ENCODE measurements at places on chromosomes 4 and X.

- DNase-seq, result no peak
Observed at GRCh38 chr4:159290321-159291030, 187.6 kb downstream of the RAPGEF2 start.

GRCh38 chr4:25769251-25769650, 93.5 kb downstream of the SEL1L3 start:
- no peak for DNase-seq

GRCh38 chrX:130091980-130092522, 18.2 kb downstream of the ELF4 start:
- DNase-seq, result peak; percentile 93

- DNase-seq, result no peak
Observed at GRCh38 chr4:66750273-66750672, 795.0 kb downstream of the CENPC start.

DNA sequence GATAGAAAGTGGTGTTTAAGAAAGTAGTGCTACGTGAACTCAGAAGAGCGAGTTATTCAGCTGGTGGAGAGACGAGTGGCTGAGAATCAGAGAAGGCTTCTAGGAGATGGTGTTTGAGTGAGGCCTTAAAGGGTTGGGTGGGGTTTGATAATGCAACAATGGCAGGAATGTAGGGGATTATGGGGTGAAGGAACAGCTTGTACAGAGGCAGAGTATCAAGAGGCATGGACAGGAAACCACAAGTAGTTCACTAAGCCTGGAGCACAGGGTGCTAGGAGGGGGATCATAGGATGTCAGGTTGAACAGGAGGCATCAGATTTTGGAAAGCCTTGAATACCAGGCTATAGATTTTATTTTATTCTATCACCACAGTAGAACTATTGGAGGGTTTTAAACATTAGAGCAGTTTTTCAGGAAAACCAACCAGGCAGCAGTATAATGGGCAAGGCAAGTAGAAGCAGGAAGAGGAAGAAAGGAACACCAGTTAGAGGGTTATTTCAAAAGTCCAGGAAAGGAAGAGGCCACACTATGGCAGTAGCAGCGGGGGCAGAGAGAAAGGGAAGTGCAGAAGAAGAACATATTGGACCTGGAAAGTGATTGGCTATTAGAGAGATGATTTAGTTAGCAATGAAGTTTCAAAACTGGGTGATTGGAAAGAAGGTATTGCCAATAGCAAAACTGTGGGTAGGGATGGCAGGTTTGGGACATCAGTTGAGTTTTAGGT, 99.2 kb downstream of the DOCK11 start:
- no peak for DNase-seq

DNA sequence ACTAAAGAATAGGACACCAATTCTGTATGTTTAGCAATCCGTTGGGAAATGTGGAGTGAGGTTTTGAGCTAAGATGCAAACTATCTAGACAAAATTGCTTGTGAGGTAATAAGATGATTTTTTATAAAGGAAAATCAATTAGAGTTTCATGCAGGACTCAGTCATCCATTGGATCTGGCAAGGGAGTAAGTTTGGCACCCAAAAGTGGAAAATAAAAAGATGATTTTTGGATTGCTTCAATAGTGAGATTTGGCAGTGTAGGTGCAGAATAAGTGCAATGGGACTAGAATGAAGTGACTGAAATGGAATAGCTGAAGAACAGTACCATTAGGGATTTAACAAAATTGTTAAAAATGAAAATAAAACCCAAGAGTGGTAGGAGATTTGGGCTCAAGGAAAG, 290.5 kb upstream of the EPHA5 start:
- no peak for DNase-seq

DNA sequence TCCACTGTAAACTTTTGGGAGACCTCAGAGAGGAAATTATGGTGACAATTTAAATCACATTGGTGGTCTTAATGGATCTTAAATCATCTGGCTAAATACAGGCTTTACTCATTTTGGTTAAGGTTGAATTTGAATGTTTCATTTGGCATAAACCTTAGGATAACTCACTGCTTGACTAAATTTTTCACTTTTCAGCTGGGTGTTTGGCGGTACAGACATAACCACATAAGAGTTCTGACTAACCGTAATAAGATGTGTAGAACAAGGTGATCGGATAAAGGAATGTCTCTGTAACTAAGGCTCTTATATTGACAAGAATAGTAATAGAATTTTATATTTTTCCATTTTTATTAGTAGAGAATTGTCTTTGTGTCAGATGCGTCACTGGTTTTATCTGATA, 281.0 kb downstream of the BMPR1B start:
- DNase-seq, result no peak

DNA sequence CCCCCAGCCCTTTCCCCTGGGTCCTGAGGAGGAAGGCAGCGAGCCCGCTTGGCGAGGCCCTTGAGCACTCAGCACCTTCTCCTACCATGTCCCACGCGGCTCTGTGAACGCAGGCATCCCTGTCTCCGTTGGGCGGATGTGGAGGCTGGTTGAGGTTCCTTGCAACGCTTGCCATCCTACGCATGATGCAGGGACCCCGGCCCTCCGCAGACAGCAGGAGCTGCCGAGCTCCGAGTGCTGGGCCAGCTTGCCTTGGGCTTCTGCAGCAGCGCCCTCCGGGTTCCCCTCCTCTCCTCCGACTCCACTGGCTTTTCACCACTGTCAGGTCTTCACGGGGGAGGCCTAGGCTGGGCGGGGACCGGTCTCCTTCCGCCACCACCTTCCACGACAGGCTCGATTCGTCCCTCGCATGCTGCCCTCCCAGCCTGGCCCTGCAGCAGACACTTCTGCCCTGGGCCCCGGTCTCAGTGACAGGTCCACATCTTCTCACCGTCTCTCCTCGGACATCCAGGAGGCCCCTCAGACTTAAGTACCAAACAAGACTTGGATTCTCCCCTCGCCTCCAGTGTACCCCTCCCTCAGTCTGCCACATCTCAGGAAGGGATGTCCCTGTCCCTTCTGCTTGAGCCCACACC, 67.6 kb upstream of the HGFAC start:
- no peak for DNase-seq

GRCh38 chrX:63050225-63050624, 300.9 kb downstream of the SPIN4 start:
- no peak for DNase-seq

GRCh38 chr4:14877246-14878225, 124.7 kb upstream of the CPEB2 start:
- DNase-seq, result no peak

DNA sequence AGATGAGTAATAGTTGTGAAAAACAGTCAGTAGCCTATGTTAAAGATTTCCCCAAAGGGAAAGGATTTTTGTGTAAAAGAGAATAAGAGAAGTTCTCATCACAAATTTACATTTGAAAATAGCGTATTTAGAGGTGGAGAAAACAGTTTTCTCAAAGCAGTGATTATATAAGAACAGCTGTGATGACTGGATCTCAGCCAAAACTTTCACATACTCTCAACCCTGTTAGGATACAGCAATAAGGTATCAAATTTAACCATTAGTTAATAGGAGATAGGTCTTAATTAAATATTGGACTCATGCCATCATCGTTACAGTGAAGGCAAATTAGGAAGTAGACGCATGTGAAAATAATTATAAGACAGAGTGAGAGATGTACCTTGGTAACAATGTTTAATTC, 622.7 kb downstream of the PCDH18 start:
- DNase-seq, result no peak

- DNase-seq, result no peak
Observed at GRCh38 chr4:165839615-165840333, 33.3 kb upstream of the TLL1 start.

DNA sequence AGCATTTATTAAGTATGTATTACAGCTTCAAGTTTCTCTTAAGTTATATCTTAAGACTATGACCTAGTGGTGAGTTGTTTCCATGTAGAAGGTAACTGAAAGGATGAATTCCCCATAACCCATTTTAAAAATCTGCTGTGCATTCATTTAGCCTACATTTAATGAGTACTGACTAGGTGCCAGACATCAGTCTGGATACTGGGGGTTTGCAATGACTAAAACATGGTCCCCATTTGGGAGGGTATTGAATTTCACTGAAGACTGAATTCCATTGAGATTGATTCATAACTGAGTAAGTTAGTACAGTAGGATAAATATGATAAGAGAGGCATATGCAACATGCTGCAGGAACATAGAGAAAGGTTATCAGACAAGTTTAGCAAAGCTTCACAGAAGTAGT, 241.5 kb downstream of the FRAS1 start:
- DNase-seq, result no peak

GRCh38 chrX:67044029-67044653, 405.3 kb upstream of the EDA2R start:
- DNase-seq, result no peak

DNA sequence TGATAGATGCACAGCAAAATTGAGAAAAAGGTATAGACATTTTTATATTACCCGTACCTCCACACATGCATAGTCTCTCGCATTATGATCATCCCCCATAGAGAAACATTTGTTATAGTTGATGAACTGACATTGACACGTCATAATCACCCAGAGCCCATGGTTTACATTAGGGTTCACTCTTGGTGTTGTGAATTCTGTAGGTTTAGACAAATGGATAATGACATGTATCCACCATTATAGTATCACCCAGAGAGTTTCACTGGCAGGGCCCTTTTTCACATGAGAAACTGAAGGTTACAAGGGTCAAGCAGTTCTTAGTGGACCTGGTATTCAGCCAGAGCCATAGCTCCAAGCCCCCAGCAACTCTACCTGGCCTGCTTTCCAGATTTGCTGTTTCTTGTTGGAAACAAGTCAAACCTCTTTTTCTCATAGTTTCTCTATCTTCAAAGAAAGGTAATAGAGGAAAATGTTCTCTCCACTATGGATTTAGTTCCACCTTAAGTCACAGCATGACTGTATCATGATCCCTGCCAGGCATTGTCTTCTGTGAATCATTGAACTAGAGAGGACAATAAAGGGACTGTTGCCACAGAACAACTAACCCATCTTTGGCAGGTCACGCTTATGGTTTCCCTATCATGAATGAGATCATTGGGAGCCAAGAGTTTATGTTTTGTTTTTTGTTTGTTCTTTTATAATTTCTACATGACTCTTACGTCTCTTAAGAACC, 64.0 kb downstream of the HHIP start:
- DNase-seq, result no peak

DNA sequence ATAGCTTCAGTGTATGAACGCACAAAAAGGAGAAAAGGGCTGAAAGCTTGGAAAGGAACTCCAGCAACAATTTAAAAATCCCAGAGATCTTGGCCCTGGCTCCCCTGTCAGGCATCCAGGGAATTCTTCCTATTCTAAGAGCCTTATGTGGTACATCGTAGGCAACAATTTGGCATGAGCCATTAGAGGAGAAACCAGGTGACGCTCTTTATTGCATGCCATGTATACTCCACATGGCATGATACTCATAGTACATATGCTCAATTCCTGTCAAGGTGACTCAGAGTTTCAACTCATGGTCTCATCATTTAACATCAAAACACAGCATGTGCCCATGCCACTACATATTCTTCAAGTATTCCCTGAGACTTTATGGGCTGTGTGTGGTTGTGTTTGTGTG, 191.3 kb downstream of the OR13H1 start:
- DNase-seq, result no peak

DNA sequence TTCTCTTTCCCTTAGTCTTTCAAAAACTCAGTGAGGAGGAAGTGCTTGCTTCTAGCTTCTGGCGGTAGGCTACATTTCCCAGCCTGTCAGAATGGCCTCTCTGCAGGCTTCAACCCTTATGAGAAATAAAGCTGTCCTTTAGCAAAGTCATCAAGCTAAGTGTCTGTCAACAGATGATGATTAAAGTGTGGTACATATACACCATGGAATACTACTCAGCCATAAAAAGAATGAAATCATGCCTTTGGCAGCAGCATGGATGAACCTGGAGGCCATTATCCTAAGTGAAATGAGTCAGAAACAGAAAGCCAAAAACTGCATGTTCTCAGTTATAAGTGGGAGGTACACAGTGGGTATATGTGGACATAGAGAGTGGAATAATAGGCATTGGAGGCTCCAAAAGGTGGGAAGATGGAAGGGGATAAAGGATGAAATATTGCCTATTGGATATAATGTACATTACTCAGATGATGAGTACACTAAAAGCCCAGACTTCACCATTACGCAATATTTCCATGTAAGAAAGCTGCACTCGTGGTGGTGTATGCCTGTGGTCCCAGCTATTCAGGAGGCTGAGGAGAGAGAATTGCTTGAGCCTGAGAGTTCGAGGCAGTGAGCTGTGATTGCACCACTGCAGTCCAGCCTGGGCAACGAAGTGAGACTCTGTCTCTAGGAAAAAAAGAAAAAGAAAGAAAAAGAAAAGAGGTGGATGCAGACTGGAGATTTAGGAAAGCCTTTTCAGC, 7.9 kb downstream of the TRIM2 start:
- no peak for DNase-seq

GRCh38 chr4:128837679-128838078, 28.2 kb downstream of the JADE1 start:
- DNase-seq, result no peak

DNA sequence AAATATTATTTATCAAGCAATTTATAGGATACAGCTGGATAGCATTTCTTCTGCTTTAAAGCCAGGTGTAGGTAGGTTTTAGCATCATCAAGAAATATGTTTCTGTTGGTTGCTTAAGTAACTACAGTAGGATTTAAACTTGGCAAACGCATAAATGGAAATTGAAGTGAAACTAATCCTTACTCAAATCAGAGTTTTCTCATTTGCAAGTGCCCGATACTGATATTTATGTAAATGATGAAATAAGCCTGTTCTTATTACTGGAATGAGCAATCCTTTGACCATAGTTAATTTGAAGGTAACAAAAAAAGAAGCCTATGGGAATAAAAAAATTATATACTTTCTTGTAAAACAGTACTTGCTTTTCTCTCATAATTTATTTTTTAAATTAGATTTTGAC, 23.2 kb upstream of the PIGA start:
- DNase-seq, result no peak

DNA sequence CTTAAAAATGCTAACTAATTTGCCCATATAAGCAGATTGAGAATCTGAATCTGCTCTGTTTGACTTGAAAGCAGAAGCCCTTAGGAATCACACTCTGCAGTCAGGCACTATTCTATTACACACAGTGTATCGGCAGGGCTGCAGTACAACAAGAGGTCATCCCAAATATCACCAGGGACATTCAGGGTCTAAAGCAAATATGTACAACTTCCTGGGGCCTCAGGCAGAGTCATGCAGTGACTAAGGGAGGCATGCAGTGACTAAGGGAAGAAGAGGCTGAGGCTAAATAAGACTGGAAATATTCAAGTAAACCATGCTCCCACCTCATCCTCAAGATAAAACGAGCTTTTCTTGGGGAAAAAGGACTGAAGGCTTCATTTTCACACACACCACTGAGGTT, 20.9 kb downstream of the MAPK10 start:
- DNase-seq, result no peak

- DNase-seq, result no peak
Observed at GRCh38 chr4:110780538-110780937, 157.7 kb upstream of the PITX2 start.

GRCh38 chr4:1030559-1030958, 19.1 kb downstream of the FGFRL1 start:
- DNase-seq, result no peak
